ENCODE measurements at places on chromosomes 1 and 21.

GRCh38 chr1:24964811-24965570, 34.9 kb upstream of the RUNX3 start:
- DNase-seq: peak; percentile 98

GRCh38 chr1:14142397-14143100, 442.6 kb downstream of the PRDM2 start:
- DNase-seq: no peak

DNA sequence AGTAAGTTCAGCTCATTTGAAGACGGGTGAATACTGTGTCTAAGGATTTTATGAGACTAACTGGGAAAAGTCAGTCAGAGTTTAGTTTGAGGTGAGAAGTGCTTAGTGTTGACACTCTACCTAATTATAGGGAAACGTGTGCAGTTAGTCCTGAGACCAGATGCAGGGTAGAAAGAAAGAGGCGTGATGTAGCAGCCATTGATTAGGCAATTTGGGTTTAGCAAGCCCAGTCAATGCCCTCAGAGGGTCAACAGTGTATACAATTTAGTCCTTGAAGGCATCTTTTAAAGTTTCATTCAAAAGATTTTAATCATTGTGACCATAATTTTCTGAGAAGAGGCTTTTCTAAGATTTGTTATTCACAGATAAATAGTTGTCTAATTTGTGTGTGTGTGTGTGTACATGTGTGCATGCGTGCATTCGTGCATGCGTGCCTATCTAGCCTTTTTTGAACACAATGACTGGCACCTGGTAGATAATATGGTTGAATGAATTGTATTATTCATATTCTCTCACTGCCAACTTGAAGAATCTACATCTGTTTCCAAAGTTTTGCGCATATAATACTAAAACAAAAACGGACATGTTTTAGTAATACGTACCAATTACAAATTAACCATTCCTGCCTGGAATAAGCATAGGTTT, 332.9 kb downstream of the SRGAP2C start:
- DNase-seq: no peak

- DNase-seq: no peak
Observed at GRCh38 chr1:198893763-198894444, 255.1 kb downstream of the PTPRC start.

GRCh38 chr1:26067432-26067911, at the start of gene TRIM63:
Gene TRIM63, minus strand, starts transcription at chr1:26067630. Its CDS starts 136 bp downstream, at chr1:26067494.
- no peak for DNase-seq

All from activated CD4-positive, alpha-beta memory T cell treated with anti-CD3 and anti-CD28 coated beads, Interleukin-2, amount 10 ng/mL, durations not matched to agents 7 days and 5 days (primary cell).